ENCODE measurements at places on chromosomes 1 and 21. TPM values are rescaled to one million over a fixed set of nuclear protein-coding genes. Genes with fewer than 3 reads are reported as not detected.

ENAH gene
- polyA plus RNA-seq: 128 TPM

GPR52 gene
- polyA plus RNA-seq: not detected

GRCh38 chr21:39715804-39716397 lies 29.1 kb upstream of the IGSF5 start:
- DNase-seq: peak; percentile 37

TMEM82 gene
- polyA plus RNA-seq: 2.6 TPM

DNA sequence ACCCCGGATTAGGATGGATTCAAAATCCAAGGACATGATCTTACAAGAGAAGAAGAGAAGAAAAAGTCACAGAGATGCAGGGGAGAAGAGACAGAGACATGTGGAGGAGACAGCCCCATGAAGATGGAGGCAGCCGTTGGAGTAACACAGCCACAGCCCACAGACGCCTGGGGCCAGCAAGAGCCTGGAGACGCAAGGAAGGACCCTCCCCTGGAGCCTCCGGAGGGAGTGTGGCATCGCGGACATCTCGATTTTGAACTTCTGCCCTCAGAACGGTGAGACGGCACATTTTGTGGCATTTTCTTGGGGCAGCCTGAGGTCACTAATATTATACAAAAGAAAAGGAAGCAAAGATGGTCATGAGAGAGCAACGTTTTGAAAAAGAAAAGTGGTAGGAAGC lies 28.8 kb downstream of the ABCG1 start:
- DNase-seq: no peak

GRCh38 chr21:41651406-41651805 lies 115.4 kb downstream of the RIPK4 start:
- DNase-seq: no peak

Measured in right renal cortex interstitium (tissue), 3 donors.